ENCODE measurements at places on chromosomes 16 and 17.

DNA sequence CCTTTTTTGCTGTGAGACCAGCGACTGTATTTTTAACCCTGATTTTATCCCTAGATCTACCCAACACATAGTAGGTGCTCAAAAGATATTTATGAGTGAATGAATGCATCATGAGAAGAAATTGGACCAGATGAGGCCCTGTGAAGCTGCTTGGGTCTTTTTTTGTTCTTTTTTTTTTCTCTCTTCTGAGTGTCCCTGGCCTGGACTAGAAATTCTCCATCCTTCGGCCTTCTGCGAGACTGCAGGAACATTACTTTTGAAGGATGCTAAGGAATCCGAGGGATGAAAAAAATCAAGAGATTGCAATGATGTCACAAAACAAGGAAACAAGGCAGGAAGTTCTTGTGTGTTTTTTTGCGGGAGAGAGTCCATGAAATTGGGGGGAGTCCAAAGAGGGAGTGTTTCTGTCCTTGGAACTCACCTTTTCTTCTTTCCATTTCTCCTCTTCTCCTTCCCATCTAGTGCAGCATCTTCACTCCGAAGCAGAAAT lies 560 bp upstream of the RUSF1 start:
- DNase-seq = no peak

DNA sequence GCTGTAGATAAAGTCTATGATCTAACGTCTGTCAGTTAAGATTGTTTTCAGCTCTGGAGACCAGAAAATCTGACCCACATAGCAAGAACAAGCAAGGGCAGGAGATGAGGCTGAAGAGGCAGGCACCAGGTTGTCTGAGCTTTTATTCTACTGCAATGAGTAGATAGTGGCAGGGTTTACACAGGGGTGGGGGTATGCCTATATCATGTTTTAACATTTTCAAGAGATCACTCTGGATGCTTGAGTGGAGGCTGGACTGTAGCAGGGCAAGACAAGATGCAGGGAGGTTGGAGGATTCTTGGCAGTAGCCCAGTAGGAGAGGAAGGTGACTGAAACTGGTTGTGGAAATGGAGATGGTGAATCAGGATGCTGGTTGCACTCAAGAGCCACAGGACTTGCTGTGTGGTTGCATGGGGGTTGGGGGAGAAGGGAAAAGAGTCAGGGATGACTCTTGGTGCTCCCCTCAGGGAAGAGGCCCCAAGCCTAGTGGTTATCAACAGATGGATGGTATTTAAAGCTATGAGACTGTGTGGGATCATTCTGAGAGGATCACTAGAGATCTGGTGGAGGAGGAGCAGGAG lies 143.1 kb upstream of the KCNJ18 start:
- peak; percentile 48 for DNase-seq

- no peak for DNase-seq
Measured at GRCh38 chr17:550463-551180, 164.0 kb downstream of the VPS53 start.

DNA sequence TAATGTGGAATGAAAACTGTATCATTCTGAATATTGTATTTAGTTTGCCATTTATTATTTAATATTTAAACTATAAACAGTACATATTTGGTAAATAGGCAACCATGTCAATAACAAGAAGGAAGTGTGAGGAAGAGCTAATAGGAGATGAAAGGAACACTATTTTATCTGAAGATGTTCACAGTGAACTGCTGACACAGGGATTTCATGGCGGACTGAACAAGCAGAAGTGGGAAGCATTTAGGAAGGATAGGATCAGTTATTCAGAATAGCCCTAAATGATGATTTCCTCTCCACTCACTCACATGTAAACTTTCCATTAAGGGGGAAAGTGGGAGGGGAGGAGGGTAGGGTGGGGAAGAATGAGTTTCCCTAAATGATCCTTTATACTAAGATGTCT lies 682.4 kb downstream of the TOX3 start:
- no peak for DNase-seq

DNA sequence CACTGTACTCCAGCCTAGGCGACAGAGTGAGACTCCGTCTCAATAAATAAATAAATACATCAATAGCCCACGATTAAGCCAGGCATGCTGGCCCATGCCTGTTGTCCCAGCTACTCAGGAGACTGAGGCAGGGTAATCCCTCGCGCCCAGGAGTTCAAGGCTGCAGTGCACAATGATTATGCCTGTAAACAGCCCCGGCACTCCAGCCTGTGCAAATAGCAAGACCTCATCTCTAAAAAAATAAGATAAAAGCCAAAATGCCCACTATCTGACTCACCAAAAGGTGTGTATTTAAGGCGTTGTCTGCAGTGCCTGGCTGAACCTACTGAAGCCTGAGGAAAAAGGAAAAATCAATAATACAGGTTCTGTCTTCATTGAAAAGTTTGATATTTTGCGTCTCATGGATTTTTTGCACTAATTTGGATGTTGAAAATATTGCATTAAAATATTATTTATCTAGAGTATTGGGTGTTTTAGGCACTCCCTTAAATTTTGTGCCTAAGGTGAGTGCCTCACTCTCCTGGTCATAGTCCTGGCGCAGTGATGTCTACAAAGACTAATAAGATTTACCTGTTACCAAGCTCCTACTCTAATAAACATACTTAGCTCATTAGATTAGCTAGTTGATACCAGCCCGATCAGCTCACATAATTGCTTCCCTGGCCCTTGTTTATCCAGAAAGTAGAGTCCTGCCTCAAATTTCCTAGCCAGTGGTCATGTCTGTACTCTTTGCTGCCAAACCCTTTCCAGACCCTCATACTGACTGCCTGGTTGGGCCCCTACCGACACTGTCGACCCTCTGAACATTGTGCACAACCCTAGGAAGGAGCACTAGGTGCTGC lies 24.7 kb upstream of the TOB1 start:
- DNase-seq = no peak

DNA sequence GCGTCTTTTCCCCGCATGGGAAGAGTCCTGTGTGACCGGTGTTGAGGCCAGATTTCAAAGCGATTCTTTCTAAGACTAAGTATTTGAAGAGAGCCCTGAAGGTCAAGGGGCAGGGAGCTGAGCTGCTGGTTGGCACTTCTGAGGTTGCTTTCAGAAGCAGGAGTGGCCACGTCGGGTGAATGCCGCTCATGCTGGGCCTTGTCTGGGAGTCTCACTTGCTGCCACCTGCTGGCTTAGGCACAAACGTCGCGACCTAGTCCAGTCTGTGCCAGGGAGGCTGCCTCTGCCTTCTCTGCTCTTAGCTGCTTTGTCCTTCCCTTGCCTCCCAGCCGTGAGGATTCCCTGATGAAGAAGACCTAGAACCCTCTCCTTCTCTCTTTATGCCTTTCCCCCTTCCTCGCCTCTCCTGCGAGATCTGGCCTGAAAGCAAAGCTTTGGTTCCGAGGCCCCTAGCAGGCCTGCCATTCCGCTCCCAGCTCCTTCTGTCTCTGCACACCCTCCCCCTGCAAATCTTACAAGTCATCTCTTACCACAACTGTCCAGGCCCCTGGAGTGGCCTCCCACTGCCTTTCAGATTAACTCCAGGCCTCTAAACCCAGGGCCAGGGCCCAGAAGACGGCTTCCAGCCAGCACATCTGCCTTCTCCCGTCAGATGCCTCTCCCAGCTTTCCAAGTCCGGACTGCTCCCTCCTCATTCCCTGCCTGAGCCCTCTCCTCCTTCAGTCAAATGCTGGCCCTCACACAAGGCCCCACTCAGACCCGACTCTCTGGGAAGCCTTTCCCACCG lies 11.4 kb downstream of the CTNS start:
- peak; percentile 52 for DNase-seq

DNA sequence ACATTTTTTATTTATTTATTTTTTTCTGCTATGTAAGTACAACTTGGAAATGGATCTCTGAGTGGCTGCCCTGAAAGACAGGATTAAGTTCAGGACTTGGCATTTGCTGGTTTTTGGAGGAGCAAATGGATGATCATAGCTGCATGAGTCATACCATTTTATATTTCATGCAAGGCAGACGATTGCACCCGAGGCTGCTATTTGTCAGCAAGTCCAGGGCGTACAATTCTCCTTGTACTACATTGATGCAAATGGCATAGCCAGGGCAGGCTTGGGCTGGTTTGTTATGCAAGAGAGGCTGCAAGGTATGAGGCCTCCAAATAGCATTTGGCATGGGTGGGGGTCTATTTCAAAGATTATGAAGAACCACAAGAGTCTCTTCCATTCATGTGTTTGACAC lies 81.2 kb upstream of the CACNG3 start:
- no peak for DNase-seq

GRCh38 chr16:83185902-83186301 lies 559.1 kb downstream of the CDH13 start:
- no peak for DNase-seq

DNA sequence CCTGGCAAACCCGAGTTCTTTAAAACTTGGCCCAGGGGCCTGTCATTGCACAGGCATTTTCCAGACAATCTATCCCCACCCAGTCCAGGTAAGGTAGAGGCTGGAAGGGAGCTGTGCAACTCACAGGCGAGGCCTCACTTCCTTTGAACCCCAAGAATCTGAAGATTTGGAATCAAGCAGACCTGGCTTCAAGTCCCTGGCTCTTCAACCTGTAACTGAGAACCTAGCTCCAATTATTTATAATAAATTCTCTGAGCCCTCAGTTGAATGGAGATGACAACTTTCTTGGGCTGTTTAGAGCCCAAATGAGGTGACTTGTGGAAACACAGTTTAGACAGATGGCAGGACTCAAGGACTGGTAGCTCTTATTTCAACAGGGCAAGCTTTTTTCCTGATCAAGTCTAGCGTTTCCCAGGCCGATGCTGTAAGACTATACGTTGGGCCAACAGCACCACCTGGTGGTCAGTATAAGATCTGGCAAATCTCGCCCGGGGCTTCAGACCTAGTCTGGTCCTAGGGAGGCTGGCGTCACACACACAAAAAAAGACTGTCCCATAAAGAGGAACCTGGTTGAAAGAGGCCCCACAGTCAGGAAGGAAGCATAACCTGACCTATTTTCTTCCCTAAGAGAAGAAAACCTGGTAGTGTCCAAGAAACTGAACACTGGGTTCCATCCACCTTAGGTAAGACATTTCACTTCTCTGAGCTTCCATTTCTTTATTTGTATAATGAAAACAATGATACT lies 117.9 kb downstream of the C17orf67 start:
- DNase-seq = peak; percentile 76

DNA sequence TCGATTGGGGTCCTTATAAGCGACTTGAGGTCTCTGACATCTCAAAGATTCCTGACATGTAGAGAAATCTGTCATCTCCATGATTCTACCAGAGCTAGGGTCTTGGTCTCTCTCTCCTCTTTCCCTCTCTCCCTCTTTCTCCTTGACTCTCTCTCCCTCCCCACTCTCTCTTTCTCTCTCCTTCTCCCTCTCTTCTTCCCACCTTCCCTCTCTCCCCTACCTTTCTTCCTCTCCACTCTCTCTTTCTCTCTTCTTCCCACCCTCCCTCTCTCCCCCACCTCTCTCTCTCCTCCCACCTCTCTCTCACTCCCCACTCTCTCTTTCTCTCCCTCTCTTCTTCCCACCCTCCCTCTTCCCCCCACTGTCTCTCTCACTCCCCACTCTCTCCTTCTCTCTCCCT lies 32.6 kb downstream of the B4GALNT2 start:
- no peak for DNase-seq

GRCh38 chr16:53053967-53054669 lies 673 bp upstream of the CHD9 start:
- peak; percentile 9 for DNase-seq

DNA sequence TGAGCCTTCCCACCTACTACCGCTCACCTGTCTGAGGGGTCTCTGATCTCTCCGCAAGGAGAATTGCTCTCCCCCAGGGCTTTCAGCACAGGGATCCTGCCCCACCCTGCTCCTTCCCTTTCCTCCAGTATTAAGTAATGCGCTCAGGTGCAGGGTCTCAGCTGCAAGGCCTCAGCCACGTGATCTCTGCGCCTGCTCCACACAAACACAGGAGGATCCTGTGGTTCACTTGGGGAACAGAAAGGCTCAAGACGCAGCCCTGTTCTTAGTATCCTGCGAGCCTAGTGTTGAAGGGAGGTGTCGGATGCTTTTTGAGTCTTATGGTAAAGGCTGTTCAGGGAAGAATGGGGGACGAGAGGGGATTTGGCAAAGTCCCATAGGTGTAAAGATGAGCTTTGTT lies 41.6 kb upstream of the GCSH start:
- no peak for DNase-seq

DNA sequence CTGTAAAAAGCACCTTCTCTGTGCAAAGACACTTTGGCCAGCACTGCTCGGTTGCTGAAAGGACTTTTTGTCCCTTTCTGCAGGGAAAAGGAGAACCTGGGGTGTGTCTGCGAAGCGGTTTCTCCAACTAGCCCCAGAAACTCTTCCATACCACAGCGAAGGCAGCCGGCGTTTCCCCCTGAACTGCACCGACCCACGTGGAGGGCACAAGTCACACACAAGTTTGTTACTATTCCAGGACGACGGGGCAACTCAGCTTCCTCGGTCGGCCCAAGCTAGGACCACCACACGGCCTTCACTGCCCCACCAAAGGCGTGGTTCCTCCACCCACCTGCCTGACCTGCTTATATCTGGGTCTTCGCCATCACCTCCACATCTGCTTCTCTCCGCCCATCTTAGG lies 1.9 kb downstream of the RTN4RL1 start:
- no peak for DNase-seq

DNA sequence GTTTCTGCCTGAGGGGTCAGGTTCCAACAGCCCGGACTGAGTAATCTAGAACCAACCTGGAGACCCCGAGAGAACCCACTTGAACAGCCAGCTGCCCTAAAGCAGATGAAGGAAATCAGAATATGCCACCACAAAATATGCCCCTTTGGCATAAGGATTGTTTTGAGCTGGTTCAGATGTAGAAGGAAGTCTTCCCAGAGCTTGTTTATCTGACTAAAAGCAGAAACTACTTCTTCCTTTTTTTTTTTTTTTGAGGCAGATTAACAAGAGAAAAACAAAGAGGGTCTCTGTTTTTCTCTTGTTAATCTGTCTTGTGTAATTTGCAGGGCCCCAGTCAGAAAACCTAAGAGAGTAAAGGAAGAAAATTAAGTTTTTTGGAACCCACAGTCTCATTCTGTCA lies 53.0 kb downstream of the PECAM1 start:
- DNase-seq = no peak

DNA sequence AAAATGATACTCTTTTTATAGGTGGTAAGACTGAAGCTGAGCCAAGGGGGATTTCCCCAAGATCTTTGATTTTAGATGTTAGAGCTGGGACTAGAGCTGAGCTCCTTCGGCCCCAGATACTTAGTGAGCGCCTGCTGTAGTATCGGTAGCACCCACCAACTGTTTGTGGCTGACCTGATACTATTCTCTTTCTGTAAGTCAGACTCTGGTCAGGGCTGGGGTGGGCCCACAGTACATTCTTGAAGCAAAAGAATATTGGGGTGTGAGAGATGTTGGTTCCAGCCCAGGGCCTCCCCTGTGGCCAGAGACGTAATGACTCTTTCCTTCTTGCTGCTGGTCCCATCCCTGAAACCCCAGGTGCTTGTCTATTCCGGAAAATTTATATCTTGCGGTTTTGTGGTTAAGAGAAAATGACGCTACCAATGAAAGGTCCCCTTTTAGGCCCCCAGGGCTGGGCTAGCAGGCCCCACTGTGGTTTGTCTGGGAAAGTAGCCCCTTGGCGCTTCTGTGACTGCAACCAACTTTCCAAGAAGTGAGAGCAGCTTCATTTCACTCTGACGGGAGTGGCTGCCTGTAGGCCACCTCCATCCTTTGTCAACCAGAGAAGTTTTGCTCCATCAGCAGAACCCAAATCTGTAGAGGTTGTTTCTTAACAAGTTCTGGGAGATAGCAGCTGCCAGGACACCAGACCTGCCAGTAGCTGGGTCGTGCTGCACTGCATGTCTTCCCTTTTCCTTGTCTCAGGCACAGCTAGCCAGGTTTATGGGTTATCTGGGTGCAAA lies 86.4 kb upstream of the LGALS9 start:
- DNase-seq = no peak

- DNase-seq = no peak
Measured at GRCh38 chr16:71351558-71351901, 7.0 kb upstream of the CALB2 start.

Data from brain microvascular endothelial cell (primary cell).